ENCODE measurements at places on chromosomes 4 and X.

- DNase-seq = no peak
Measured at GRCh38 chr4:59637596-59637995, 1562.5 kb upstream of the ADGRL3 start.

GRCh38 chr4:84887824-84888223 is 78.7 kb downstream of the WDFY3 start:
- no peak for DNase-seq

DNA sequence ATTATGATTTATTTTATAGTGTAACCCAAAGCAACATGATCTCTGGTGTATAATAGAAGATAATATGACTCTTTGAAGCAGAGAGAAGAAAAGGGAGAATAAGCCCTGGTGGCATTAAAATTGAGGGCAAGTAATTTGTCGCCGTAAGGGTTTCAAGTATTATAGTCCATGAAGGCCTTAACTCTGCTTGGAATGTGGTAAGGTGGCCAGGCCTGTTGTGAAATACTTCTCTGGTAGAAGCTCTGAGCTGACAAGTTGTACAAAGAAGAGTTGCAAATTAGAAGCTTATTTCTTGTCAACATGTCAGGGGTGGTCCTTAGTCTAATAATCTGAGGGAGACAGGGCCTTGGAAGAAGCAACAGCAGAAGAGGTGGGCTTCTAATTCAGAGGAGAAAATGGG is 151.7 kb upstream of the HHIP start:
- no peak for DNase-seq

- DNase-seq = no peak
Measured at GRCh38 chr4:147968641-147969040, 236.8 kb downstream of the ARHGAP10 start.

DNA sequence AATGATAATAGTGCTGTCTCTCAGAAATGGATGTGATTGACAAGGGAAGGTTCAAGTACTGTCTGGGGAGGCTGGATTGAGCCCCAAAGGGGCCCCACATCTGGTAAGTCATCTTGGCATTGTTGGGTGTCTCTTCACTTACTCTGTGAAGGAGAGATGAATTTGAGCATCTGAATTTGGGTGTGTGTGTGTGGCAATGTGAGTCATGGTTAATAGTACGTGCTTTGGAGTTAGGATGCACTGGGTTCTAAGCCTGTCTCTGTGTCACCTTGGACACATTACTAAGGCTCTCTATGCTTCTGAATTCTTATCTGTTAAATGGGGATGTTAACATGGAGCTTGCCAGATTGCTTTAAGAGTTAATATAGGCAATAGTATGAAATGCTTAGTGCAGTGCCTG is 80.4 kb downstream of the FRAS1 start:
- DNase-seq = no peak
